Progenitor cell of endocrine pancreas (in vitro differentiated cells): ENCODE measurements at places on chromosomes 2 and 18. TPM values are rescaled to one million over a fixed set of nuclear protein-coding genes. Genes with fewer than 3 reads are reported as not detected.

The POTEJ gene
- total RNA-seq = 0.19 and 0.24 TPM in 2 replicates

The VWA3B gene
- 0.12 and 0.47 TPM in 2 replicates for total RNA-seq

The TTC21B gene
- 34.5 and 36.9 TPM in 2 replicates for total RNA-seq

The FAP gene
- not detected in 2 replicates for total RNA-seq

The CACNB4 gene
- 2.3 and 2.5 TPM in 2 replicates for total RNA-seq
